ENCODE measurements at places on chromosomes 5 and 9.

- peak; percentile 87 for DNase-seq
These were observed 104.7 kb downstream of the FOCAD start for GRCh38 chr9:20788526-20789451.

GRCh38 chr5:168696611-168697010 is 117.4 kb upstream of the PANK3 start:
- DNase-seq = no peak

GRCh38 chr9:79574136-79574535 is 2.4 kb downstream of the TLE4 start:
- DNase-seq = peak; percentile 35

- no peak for DNase-seq
These were observed 108.0 kb upstream of the TSLP start for GRCh38 chr5:110963495-110963894.

GRCh38 chr5:177241768-177242167 is 61.8 kb downstream of the RAB24 start:
- DNase-seq = no peak
